Activated CD4-positive, CD25-positive, alpha-beta regulatory T cell (primary cell): ENCODE measurements at places on chromosomes 11 and 22.

DNA sequence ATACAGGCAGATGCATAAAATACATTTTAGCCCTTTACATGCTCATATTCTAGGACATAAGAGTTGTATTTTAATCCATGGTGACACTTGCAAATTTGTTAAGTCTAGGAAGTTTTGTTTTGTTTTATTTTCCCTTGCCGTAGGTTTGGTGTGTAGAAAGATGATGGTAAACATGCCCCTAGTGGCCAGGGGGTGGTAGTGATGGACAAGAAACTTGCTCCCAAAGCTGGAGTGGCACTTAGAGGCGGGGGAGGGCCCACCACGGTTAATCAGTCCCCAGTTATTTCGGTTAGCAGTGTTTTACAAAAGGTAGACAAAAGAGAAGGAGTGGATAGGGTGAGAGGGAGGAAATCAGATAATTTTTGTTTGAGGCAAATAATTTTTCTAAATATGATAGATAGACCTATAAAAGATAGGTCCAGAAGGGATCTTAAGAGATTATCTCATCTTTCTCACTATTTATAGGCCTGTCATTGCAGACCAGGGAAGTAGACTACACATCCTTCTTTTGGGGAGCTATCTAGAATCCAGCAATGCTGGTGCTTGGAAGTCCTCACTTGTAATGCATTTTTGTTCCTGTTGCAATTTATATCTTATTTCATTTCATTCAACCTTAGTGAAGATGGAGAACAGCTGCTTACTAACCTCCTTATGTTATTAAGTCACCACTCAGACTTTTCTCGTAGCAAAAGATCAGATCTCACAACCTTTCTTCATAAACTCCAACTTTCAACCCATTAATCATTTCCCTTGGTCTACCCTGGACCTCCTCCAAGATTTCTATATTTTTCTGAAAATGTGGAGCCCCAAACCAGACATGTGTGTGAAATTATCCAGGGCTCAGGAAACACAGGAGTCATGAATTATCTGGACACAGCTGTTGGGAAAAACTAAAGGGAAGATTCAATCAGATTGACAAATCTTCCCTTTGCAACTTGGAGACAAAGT is 5.9 kb upstream of the BDNF start:
- DNase-seq, result no peak

DNA sequence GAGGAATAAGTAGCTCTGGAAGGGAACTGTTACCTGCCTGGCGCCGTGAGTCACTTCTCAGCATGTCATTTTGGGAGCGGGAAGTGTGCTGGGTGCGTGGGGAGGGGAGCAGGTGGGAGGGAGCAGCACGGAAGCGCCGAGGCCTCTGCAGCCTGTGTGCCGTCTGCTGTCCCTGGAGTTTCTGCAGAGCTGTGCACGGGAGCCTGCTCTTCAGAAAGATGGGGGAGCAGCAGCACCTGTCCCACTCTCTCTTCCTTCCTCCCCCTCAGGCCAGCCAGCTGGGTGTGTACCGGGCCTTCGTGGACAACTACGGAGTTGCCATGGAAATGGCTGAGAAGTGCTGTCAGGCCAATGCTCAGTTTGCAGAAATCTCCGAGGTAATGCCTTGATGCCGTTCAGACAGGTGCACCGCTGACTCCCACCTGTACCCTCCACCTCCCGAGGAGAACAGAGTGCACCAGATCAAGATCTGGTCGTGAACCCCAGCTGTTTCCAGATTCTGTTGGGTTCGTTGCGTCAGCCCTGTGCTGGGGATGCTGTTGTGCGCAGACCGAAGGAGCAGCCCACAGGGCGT is 87.9 kb downstream of the BCR start:
- DNase-seq, result no peak

DNA sequence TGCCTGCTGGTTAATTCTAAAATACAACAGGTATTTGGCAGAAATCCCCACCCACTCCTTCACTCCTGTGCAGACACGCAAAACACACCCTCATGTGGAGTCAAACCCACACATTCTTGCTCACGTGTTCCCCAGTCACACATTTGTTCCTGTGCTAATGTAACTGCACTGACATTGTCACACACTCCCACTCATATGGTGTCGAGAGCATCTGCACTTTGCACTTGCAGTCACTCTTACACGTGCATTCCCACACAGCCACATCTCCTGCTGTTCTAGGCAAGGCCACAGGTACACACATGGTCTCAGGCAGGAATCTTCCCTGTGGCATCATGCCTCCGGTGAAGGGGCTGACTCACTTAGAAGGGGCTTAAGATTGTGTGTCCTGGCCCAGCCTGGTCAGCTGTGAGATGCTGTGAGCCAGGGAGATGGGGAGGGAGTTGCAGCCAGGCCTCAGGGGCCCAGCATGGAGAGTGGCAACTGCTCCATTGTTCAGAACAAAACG is 395.0 kb downstream of the TENM4 start:
- no peak for DNase-seq

- DNase-seq, result no peak
Observed at GRCh38 chr11:1502168-1502953, 15.8 kb upstream of the MOB2 start.

DNA sequence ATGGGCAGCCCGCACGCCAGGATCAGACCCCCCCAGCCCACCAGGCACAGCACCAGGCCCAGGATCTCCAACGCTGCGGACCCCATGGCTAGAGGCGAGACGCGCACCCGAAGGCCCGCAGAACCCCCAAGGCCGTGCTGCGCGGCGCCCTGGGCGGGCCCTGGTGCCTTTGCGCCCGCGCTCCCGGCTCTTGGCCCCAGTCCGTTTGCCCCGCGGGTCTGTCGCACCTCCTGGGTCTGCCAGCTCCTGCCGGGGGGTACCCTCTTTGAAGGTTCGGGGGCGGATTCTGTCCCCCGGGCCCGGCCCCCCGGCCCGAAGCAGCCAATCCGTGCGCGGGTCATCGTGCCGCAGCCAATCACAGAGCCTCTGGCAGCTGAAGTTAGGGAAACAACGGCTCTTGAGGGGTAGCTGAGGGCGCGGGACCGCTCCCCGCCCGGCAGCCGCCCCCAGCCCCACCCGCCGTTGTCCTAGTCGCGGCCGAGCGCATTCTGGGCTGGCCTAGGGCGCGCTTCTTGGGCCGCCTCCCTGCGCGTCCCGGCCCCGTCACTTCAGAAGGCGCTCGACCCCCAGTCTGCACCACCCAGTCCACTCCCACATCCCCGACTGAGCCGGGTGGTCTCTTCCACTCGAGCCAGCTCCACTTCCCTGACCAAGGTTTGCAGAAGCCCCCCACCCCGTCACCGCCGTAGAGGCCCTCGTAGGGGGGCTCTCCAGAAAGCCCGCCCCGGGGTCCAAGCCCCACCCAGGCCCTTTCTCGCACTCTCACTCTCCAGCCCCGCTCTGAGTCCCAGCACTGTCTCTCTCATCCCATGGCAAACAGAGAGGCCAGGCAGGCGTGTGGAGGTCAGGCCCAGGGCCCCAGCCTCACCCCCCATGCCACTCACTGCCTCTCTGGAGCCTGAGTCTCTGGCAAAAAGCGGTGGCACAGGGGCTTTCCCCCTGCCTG is at the start of gene CLDN5:
Gene CLDN5, minus strand, starts transcription at position 241 of the 946 bp plus-strand sequence. Its CDS starts 155 bp downstream, at position 86.
- DNase-seq, result no peak

- no peak for DNase-seq
Observed at GRCh38 chr11:129264114-129264513, 72.0 kb upstream of the ARHGAP32 start.

DNA sequence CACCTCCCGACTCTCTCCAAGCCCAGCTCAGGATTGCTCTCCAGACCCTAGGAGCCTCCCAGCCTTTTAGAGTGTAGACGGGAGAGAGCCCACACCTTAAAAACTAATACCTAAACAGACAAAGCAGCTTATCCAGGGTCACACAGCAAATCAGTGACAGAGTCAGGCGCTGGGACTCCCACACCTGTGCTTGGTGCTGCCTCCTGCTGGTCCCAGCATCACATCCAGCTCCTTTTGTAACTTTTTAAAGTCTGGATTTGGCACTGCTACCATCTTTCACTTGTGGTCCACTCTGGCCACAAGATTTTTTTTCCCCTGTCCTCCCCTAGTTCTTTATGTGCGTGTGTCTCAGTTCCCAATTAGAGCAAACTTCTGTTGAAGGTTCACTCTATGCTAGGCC is 4.7 kb downstream of the ANO1 start:
- no peak for DNase-seq

GRCh38 chr11:18768978-18769377 is 22.6 kb downstream of the PTPN5 start:
- DNase-seq, result no peak
